ENCODE measurements at places on chromosomes 6 and 20. TPM values are rescaled to one million over a fixed set of nuclear protein-coding genes. Genes with fewer than 3 reads are reported as not detected.
A peak's percentile ranks its signal among the peaks of the same experiment; 100 is the strongest.

The ACTL10 gene
- total RNA-seq = 0.18 TPM

DNA sequence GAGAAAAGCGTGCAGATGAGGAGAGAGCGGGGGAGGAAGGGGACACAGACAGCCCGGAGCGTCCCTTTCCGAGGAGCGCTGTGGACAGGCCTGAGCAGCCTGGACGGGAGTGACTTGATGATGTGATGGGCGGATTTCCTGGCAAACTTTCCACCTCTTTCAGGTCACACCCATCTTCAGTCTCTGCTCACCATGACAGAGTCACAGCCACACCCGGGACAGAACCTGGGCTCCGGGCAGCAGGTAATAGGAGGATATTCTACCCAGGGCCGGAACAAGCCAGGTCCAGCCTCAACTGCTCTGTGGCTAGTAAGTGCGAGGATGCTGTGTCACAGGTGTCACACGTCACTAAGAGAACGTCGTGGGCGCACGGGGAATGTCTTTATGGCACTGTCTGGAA, 84.3 kb downstream of the THBS2 start:
- no peak for DNase-seq
- peak overlapping the region; percentile 18 for H3K27ac ChIP-seq
- peaks cover 30% of the 10 kb centered on the region for H3K4me1 ChIP-seq
- no peaks in the 10 kb centered on the region for H3K27me3 ChIP-seq

The ARMH2 gene
- total RNA-seq = not detected

The TUBB2B gene
- total RNA-seq = 13.3 TPM

GRCh38 chr6:157045831-157046454, 268.8 kb downstream of the ARID1B start:
- H3K36me3 ChIP-seq = no peaks in the 10 kb centered on the region
- H3K27ac ChIP-seq = no peak overlapping the region
- DNase-seq = peak; percentile 82
- no peaks in the 10 kb centered on the region for H3K27me3 ChIP-seq
- peaks cover 8% of the 10 kb centered on the region for H3K4me1 ChIP-seq
- H3K4me3 ChIP-seq = no peak overlapping the region

The ZC2HC1B gene
- not detected for total RNA-seq

GRCh38 chr20:49882171-49882970, 33.0 kb downstream of the SPATA2 start:
- H3K27ac ChIP-seq = no peak overlapping the region
- no peak overlapping the region for H3K4me3 ChIP-seq
- peaks cover 7% of the 10 kb centered on the region for H3K4me1 ChIP-seq
- no peak for DNase-seq

DNA sequence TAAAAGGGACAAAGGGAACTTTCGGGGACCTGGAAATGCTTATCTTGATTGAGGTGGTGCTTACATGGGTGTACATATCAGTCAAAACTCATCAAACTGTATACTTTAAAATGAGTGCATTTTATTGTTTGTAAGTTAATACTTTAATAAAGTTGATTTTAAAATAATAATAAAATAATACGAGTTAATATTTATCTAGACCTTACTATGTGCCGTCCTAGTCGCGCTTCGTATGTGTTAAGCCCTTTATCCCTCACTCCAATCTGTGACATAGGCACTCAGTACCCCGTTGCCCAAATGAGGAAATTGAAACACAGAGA, 47.5 kb downstream of the PDYN start:
- no peaks in the 10 kb centered on the region for H3K36me3 ChIP-seq
- peaks cover 71% of the 10 kb centered on the region for H3K27me3 ChIP-seq
- no peak for DNase-seq
- no peak overlapping the region for H3K4me3 ChIP-seq
- peaks cover 2% of the 10 kb centered on the region for H3K4me1 ChIP-seq

DNA sequence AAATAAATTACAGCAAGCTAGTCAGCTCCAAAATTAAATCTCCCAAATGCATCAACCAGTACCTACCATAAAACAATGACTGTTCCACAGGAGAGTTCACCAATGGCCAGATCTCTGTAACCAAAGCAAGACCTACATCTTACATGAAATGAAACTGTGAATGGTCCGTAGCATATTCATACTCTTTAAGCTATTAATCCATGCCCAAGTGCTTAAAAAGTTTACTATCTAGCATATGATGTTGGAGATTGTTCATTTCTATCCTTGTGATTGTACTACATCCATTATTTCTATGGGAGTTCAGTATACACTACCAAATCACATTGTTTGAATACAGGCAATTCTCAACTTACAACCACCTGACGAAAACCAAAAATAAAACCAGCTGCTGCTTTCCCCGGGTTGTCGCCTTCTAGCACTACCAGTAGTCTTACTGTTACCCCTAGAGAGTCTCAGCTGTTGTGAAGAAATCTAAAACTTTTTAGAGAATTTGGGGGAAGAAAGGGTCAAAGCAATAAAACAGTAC, 38.0 kb downstream of the HIVEP2 start:
- H3K4me3 ChIP-seq = no peak overlapping the region
- H3K4me1 ChIP-seq = peaks cover 2% of the 10 kb centered on the region
- H3K36me3 ChIP-seq = no peaks in the 10 kb centered on the region
- DNase-seq = no peak
- H3K27ac ChIP-seq = no peak overlapping the region

GRCh38 chr20:35171753-35172433, at the start of gene PROCR:
Gene PROCR, plus strand, starts transcription at chr20:35172072. Its CDS starts 83 bp downstream, at chr20:35172155.
- no peaks in the 10 kb centered on the region for H3K27me3 ChIP-seq
- peak within 1 kb of the TSS; percentile 69 for H3K27ac ChIP-seq
- peak; percentile 90 for DNase-seq

The TTBK1 gene
- under 0.01 TPM for total RNA-seq

DNA sequence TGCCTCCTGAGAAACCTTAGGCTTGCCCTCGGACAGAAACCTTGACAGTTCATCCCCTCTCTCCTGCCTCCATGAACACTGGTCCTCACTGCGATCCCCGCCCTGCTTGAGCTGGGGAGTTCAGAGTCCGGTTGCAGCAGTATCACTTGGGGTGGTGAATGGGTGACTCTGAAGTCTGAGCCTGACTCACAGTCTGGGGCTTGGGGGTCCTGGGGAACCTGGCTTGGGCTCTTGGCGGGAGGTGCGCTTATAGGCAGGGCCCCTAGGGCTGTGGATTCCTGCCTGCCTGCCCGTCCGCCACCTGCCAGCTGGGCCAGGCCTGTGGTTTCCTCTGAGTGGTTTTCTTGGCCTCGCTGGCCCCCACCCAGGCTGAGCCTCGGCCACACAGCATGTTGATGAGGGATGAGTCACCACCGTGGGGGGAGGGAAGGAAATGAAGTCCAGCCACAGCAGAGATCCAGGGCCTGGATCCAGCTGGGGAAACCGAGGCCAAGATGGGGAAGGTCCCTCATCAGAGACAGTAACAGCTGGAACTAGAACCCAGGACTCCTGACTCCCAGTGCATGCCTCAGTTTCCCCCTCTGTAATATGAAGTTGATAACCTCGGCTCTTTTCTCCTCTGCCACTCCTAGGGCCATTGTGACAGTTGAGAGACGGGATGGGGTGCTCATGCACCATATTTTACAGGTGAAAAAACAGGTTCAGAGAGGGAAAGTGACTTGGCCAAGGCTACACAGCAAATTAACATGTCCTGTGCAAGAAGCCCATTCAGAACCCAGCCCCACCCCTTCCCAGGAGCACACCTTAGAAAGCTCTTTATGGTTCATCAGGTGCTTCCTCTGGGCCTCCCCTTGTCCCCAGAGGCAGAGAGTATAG, 9.2 kb downstream of the FOXS1 start:
- no peak overlapping the region for H3K27ac ChIP-seq
- H3K4me3 ChIP-seq = no peak overlapping the region
- DNase-seq = peak; percentile 92
- H3K4me1 ChIP-seq = peaks cover 15% of the 10 kb centered on the region

DNA sequence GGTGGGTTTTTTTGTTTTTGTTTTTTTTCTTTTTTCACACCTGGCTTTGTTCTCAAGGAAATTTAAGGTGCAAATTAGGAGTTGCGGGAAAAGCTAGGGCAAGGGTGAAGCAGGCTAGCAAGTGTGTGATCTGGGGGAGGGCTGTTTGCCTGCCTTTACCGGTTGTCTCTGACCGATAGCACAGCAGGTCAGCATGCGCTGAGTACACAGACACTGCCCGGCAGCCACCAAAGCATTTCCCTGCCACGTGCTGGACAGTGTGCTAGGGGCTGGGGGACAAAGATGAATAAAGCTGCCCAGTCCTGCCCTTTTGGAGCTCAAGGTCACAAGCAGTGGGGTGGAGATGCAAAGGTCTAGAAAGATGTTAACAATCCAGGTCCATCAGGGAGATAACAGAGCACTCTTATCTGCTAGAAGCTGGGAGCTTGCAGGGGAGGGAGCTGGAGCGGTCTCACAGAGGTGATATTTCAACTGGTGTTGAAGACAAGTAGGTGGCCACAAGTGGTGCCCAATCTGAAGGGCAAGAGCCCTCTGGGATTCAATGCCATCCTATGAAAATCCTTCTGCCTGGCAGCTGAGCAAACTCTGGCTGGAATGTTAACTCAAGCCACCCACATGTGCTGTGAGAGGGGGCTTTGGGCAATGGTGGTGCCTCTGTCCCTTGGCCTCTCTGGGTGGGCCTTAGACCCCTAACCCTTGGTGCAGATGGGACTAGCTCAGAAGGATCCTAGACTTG, 24.5 kb downstream of the TTBK1 start:
- H3K4me3 ChIP-seq = no peak overlapping the region
- no peak for DNase-seq
- H3K4me1 ChIP-seq = peaks cover 2% of the 10 kb centered on the region
- H3K27ac ChIP-seq = no peak overlapping the region
- H3K36me3 ChIP-seq = no peaks in the 10 kb centered on the region

The CGAS gene
- total RNA-seq = 4.2 TPM

The EYS gene
- under 0.01 TPM for total RNA-seq

- DNase-seq = no peak
- H3K4me1 ChIP-seq = peaks cover 13% of the 10 kb centered on the region
- no peak overlapping the region for H3K4me3 ChIP-seq
- H3K27ac ChIP-seq = peak overlapping the region; percentile 87
- H3K36me3 ChIP-seq = no peaks in the 10 kb centered on the region
These were observed 56.1 kb upstream of the APCDD1L start for GRCh38 chr20:58571356-58571692.

GRCh38 chr20:8089668-8090067, 42.4 kb upstream of the PLCB1 start:
- H3K36me3 ChIP-seq = no peaks in the 10 kb centered on the region
- H3K4me1 ChIP-seq = no peaks in the 10 kb centered on the region
- H3K27me3 ChIP-seq = no peaks in the 10 kb centered on the region
- H3K27ac ChIP-seq = no peak overlapping the region
- H3K4me3 ChIP-seq = no peak overlapping the region

The TRIM10 gene
- not detected for total RNA-seq

- DNase-seq = no peak
- H3K27ac ChIP-seq = no peak overlapping the region
These were observed 17.9 kb downstream of the SLC22A16 start for GRCh38 chr6:110458476-110458875.

DNA sequence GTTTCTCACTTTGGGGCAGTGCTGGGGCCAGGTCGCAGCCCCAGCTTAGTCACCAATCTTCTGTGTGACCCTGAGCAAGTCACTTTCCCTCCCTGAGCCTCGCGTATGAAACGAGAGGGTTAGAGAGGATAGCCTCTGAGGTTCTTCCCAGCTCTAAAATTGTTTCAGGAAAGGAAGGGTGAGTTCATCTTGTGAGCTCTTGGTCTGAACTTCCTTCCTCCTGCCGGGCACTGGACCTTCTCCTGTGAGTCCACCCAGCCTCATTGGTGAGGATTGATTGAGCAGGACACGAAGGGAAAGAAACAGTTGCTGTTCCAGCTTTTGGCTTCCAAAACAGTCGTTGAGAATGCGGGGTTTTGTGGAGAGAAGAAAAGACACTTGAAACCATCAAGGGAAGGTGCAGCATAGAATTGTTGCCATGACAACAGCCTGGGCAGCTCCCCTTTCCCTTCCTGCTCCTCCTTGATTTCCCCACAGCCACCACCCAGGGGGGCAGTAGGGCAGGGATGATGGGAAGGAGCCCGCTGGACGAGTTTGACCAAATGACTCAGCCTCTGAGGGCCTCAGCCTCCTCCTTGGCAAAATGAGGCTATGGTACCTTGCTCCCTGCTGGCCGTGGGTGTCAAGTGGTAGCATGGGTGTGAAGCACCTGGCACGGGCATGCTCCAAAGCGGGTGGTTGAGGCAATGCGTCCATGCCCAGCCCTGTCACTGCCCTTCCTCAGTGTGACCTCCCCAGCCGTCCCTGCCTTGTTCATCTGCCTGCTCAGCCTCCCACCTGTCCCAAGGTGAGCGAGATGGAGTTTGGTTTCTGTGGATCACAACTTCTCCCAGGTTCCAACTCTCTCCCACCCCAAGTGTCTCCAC, 107.8 kb downstream of the CDC5L start:
- H3K4me1 ChIP-seq = peaks cover 9% of the 10 kb centered on the region
- H3K36me3 ChIP-seq = no peaks in the 10 kb centered on the region
- H3K27me3 ChIP-seq = peaks cover 24% of the 10 kb centered on the region
- DNase-seq = no peak
- H3K27ac ChIP-seq = no peak overlapping the region

- H3K36me3 ChIP-seq = no peaks in the 10 kb centered on the region
- H3K4me1 ChIP-seq = peaks cover 20% of the 10 kb centered on the region
- H3K27me3 ChIP-seq = peaks cover 16% of the 10 kb centered on the region
- H3K27ac ChIP-seq = no peak overlapping the region
- no peak for DNase-seq
These were observed 4.9 kb upstream of the PTGIS start for GRCh38 chr20:49572857-49573256.

The USP49 gene
- 1.4 TPM for total RNA-seq

The XKR7 gene
- not detected for total RNA-seq

DNA sequence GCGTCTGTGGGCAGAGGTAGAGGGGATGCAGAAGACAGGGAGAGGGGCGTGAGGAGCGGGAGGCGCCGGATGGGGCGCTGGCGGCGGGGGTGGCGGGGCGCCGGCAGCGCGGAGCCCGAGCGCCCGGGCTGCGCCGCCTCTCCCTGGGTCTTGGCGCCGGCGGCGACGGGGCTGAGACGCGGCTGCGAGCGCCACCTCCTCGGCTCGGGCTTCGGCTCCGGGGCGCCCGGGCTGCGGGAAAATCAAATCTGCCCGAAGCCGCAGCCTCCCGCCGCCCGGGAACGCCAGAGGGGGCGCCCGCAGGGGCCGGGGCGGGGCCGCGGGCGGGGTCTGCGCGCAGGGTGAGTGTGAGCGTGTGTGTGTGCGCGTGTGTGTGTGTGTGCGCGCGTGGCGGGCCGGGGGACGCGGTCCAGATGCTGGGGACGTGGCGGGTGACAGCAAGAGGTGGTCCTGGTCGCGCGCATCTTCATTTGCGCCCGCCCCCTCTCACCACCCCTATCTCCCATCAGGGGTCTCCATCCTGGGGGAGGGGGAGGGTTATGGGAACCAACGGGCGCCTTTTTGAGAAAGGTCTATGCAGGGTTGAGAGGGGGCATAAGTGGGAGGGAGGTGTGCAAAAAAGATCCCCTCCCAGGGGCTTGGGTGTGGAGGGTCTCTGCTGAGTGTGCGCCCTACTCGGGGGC, 646 bp upstream of the CPNE5 start:
- no peak for DNase-seq
- H3K4me3 ChIP-seq = peak overlapping the region; percentile 42
- peaks cover 8% of the 10 kb centered on the region for H3K4me1 ChIP-seq
- peaks cover 55% of the 10 kb centered on the region for H3K27me3 ChIP-seq
- H3K27ac ChIP-seq = no peak overlapping the region

The UNC5CL gene
- not detected for total RNA-seq

GRCh38 chr20:18191306-18191705, 53.6 kb downstream of the KAT14 start:
- H3K4me1 ChIP-seq = no peaks in the 10 kb centered on the region
- peaks cover 10% of the 10 kb centered on the region for H3K36me3 ChIP-seq
- H3K4me3 ChIP-seq = no peak overlapping the region
- no peak for DNase-seq
- no peaks in the 10 kb centered on the region for H3K27me3 ChIP-seq

All from IMR-90 (cell line).